ENCODE measurements at places on chromosomes 16 and 17.

DNA sequence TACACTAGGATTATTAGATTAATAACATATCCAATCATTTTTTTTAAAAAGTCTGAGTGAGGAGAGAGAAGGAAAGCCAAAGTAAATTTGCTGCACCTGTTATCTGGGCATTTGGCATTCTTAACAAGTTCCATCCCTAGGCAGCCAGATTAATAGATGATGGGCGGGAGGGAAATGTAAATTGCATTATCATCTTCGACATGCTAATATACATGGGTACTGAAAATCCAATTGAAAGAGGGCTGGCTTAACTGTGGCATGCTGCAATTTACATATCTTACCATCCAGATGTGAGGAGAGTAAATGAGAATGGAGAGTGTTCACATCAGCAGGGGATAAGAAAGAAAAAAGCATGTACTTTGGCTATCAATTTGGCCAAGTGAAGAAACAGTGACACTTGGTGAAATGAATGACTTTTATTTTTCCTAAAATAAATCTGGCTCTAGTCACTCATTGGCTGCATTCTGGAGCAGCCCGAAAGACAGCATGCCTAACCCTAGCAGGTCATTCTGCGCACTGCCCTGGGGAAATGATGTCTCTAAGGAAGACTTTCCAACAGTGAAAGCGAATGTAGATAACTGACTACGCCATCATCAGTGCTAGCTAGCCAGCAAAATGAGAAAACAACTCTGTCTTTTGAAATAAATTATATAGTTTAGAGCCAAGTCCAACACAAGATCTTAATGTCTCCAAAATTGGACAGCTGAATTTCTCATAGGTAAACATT lies 57.9 kb downstream of the HYDIN start:
- no peaks in the 10 kb centered on the region for H3K4me1 ChIP-seq
- H3K4me3 ChIP-seq = no peak overlapping the region
- H3K27ac ChIP-seq = no peak overlapping the region
- DNase-seq = no peak
- no peaks in the 10 kb centered on the region for H3K36me3 ChIP-seq

GRCh38 chr17:82056729-82057621 lies 5.3 kb downstream of the GPS1 start:
- no peaks in the 10 kb centered on the region for H3K27me3 ChIP-seq
- H3K4me1 ChIP-seq = peaks cover 14% of the 10 kb centered on the region
- no peak overlapping the region for H3K4me3 ChIP-seq

DNA sequence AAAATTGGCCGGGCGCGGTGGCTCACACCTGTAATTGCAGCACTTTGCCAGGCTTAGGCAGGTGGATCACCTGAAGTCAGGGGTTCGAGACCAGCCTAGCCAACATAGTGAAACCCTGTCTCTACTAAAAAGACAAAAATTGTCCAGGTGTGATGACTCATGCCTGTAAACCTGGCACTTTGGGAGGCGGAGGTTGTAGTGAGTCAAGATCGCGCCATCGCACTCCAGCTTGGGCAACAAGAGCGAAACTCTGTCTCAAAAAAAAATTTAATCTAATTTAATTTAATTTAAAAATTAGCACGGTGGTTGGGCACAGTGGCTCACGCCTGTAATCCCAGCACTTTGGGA lies 1.6 kb upstream of the HBQ1 start:
- peaks cover 67% of the 10 kb centered on the region for H3K27me3 ChIP-seq
- no peak for DNase-seq
- no peak overlapping the region for H3K4me3 ChIP-seq

DNA sequence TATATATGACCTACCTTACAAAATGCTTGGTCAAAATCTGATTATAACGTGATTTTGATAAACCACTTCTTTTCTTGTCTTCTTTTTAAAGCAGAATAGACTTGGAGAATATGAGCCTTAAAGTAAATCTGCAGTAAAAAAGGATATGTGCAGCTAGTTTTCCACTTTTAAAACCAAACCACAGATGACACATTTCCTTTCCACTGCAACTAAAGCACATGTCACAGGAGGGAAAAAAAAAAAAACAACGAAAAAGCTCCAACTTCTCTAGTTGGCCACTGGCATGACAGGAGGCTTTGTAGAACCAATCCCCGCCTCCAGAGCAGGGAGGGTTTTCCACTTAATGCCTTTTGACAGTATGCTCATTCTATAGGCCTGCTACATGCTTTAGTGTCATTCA lies at the start of gene EVI2A:
Gene EVI2A (minus strand): TSS at position 142 of the 400 bp plus-strand sequence. CDS start 2,609 bp downstream, outside the sequence.
- H3K27ac ChIP-seq = peak within 1 kb of the TSS; percentile 47
- H3K27me3 ChIP-seq = no peaks in the 10 kb centered on the region
- H3K4me1 ChIP-seq = no peaks in the 10 kb centered on the region

DNA sequence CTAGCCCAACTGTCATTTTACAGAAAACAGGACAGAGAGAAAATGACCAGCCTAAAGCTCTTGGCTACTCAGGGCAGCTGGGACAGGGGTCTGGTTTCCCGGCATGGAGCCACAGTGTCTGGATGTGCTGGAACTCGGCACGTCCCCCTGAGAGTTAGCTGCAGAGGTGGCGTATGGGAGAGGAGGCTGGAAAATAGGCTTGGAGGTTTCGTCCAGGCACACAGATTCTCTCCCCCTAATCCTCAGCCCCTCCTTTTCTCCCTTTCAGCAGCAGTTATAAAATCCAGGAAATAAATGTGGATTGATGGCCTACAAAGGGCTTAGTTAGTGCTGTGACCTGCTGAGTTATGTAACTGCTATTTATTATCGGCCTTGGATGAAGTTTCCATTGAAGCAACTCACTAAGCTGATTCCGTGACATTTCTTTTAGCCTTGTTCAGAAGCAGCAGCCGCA lies 89.5 kb upstream of the TOB1 start:
- DNase-seq = no peak
- peaks cover 37% of the 10 kb centered on the region for H3K4me1 ChIP-seq
- H3K4me3 ChIP-seq = no peak overlapping the region
- no peak overlapping the region for H3K27ac ChIP-seq

GRCh38 chr16:54160939-54161897 lies 125.4 kb downstream of the IRX3 start:
- no peak overlapping the region for H3K4me3 ChIP-seq
- H3K36me3 ChIP-seq = no peaks in the 10 kb centered on the region
- H3K27ac ChIP-seq = no peak overlapping the region

DNA sequence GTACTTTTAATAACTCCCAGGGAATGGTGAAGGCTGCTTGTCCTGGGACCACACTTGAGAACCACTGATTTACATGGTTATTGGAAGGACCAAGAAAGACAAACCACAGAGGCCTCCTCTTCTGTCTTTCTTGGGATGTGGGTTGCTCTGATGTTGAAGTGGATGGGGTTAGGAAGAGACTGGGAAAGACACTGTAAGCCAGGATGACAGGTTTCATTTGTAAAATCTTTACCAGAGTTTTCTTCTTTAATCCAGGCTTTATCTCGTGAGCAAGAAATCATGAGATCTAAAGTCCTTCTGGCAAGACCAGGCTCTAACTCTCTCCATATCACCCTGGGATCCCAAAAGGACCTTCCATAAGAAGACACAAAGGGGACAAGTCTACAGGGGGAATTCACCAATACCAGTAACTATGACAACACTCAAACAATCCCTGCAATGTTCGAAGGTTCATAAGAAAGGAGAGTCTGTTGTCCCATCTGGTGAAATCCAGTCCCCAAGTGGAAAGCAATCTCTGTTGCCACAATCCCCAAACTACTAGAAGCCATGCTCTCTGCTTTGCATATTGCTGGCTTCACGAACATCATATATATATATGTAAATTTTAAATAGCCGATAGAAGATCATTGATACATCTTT lies 44.8 kb upstream of the CDRT4 start:
- no peak overlapping the region for H3K4me3 ChIP-seq
- no peak for DNase-seq
- no peaks in the 10 kb centered on the region for H3K36me3 ChIP-seq
- no peaks in the 10 kb centered on the region for H3K27me3 ChIP-seq

- DNase-seq = no peak
- no peak overlapping the region for H3K4me3 ChIP-seq
- H3K27me3 ChIP-seq = no peaks in the 10 kb centered on the region
These were observed 28.0 kb upstream of the SOX9 start for GRCh38 chr17:72092710-72093322.

- no peak overlapping the region for H3K27ac ChIP-seq
- DNase-seq = no peak
- H3K4me1 ChIP-seq = peaks cover 11% of the 10 kb centered on the region
- H3K36me3 ChIP-seq = no peaks in the 10 kb centered on the region
- H3K4me3 ChIP-seq = no peak overlapping the region
These were observed 20.6 kb upstream of the ARHGAP17 start for GRCh38 chr16:25035494-25036405.

- H3K4me3 ChIP-seq = no peak overlapping the region
- peaks cover 40% of the 10 kb centered on the region for H3K27me3 ChIP-seq
- no peak for DNase-seq
- no peaks in the 10 kb centered on the region for H3K4me1 ChIP-seq
- no peaks in the 10 kb centered on the region for H3K36me3 ChIP-seq
- no peak overlapping the region for H3K27ac ChIP-seq
These were observed 3.7 kb downstream of the MSLN start for GRCh38 chr16:764184-764750.

DNA sequence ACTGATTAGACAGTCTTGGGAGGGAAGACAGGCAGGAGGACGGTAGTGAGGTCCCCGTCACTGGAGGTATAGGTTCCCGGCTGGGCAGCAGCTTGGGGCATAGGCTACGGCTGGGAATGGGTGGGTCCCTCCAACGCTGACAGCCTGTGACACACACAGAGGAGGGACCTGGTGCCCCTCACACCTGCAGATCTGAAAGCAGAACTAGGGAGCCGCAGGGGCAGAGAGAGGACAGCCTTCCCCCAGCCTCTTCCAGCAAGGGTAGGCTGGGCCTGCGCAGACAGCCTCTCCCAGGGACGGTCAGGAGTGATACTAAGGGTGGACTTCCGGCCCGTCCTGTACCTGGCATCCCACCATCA lies 2.0 kb downstream of the P2RX1 start:
- H3K27me3 ChIP-seq = no peaks in the 10 kb centered on the region
- H3K27ac ChIP-seq = peak overlapping the region; percentile 80
- H3K36me3 ChIP-seq = no peaks in the 10 kb centered on the region
- peak; percentile 78 for DNase-seq
- no peak overlapping the region for H3K4me3 ChIP-seq

All from transverse colon (tissue), 4 donors.